ENCODE measurements at places on chromosomes 16 and 17.
A peak's percentile ranks its signal among the peaks of the same experiment; 100 is the strongest.

GRCh38 chr16:12661656-12662172 lies 142.0 kb downstream of the CPPED1 start:
- peak; percentile 65 for DNase-seq

GRCh38 chr17:14950686-14951085 lies 314.4 kb downstream of the PMP22 start:
- DNase-seq, result no peak

- peak; percentile 50 for DNase-seq
Observed at GRCh38 chr16:89696670-89697128, 4.8 kb downstream of the SPATA2L start.

DNA sequence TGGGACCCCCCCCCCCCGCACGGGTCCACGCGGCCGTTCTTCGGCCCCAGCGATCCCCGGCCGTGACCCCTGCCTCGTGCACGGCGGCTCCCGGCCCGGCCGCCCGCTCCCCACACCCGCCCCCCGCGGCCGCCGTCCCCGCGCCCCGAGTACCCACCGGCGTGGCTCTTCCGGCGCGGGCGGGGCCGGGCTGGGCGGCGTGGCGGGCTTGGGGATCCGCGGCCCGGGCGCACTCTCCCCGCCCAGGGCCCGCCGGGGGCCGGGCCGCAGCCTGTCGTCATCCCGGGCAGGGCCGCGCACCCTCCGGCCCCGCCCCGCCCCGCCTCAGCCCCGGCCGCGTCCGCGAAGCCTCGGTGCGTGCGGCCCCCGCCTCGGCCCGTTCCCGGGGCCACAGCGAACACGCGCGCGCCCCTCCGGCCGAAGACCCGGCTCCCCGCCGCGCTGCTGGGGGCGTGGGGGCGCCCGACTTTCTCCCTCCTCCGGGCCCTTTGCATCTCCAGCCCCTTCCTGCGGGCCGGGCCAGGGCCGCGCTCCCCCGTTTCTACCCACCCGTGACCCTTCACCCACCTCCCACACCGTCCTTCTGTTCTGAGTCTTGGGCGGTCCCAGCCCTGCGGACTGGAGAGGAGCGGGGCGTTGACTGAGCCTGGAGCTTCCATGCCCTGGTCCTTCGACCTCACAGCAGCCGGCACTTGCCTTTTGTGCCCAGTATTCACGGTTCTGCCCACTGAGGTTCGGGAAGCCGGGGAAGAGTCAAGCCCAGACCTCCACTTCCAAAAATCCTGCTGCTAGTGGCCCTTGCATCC lies 840 bp downstream of the MYO1C start:
- peak; percentile 68 for DNase-seq

DNA sequence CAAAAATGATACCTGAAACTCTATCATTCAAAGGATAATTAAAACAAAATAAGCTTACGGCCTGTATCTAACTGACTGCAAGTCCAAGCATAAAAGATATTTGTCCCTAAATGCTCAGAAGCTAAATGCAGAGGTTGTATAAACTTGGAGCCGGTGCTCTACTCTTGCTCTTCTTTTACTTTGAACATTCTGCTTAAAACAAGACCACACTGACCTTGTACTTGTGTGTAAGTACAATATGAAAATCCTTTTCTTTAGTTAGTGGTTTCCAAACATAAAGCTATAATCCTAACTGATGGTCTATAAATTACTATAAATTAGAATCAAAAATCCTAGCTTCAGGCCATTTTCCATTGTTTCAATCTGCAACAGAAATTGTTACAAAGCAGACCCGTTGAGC lies 74.6 kb downstream of the SPAG9 start:
- DNase-seq, result no peak

DNA sequence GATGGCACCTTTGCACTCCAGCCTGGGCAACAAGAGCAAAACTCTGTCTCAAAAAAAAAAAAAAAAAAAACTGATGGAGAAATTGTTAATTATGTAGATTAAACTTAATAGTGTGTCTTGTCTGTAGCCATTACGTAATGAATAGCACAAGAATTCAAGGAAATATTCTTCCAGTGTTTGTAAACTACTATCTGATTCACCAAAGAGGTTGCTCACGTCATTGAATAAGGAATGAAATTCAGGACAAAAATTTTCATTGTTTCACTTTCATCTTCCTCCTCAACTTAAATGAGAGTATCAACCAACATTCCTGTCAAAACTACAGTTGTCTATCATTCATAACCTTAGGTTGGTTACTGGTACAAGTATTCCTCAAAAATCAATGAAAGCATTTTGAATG lies 30.7 kb upstream of the MYO18A start:
- no peak for DNase-seq

GRCh38 chr17:34862384-34862783 lies 98.9 kb downstream of the CCT6B start:
- no peak for DNase-seq

DNA sequence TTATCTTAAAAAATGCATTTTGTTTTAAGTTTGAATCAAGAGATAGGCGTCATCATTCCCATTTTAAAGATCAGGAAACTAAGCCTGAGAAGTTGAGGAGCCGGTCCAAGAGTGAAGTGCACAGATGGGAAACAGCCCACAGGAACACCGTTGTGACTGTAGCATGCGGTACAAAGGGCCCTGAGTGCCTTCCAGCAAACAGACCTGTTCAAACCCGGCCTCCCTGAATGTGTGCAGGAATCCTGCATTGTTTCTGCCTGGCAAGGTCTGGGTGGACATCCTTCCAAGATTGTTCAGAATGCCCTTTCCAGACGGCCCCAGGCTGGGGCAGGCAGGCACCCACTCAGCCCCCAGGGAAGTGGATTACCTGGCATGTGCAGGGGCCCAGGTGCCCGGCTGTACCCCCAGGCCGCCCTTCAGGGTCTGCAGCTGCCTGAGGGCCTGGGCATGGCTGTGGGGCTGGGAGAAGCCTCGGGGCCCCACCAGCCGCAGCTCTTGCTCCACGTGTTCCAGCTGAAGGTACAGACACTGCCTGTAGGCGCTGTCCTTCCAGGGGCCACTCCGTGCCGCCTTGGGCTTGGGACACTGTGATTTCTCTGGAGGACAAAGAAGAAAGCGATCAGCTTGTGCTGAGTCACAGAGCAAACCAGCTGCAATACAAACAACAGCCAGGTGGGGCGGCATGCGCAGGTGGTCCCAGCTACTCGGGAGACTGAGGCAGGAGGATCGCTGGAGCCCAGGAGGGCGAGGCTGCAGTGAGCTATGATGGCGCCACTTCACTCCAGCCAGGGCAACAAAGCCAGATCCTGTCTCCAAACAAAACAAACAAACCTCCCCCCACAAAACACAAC lies 45.0 kb upstream of the GCSH start:
- peak; percentile 18 for DNase-seq

GRCh38 chr17:78027121-78027520 lies 68.6 kb downstream of the TNRC6C start:
- no peak for DNase-seq

DNA sequence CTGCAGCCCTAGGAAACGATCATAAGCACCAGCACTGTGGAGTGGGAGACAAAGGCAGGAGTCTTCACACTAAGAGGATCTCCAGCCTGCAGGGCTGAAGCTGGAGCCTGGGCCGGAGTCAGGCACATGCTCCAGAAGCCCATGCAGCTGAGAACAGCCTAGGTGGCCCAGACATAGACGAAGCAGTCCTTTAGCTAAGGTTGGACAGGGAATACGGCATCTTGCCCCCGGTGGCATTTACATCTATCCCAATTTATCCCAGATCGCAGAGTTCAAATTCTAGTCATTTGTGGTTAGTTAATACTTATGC lies 13.9 kb downstream of the TSPOAP1 start:
- no peak for DNase-seq

DNA sequence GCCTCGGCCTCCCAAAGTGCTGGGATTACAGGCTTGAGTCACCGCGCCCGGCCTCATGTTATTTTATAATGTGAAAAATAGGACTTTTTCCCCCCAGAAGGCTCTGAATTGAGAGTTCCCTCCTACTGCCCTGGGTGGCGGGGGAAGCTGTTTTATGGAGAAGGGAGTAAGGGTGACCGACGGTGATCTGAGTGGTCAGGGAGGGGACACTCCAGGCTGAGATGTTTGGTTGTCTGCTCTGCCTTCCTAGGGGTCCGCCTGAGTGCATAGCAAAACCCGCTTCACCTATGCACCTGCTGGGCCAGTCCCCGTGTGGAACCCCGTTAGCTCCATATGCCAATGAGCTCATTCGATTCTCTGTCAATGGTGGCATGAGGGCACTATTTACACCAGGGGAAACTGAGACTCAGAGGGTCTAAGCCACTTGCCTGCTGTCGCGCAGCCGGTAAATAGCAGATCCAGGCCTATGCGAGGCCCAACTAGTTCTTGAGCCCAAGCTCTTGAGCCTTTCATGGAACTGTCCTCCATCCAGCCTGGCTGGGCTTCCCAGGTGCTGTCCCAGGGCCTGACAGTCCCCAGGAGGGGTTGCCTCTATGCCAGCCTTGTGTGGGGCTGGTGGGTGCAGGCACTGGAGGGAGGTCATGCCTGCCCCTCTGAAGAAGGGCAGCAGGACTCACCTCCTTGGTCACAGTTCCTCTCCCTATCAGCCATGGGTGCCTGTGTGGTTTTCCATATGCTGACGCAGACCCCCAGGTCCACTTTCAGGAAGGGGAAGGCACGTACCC lies 1.7 kb upstream of the GJD3 start:
- no peak for DNase-seq

DNA sequence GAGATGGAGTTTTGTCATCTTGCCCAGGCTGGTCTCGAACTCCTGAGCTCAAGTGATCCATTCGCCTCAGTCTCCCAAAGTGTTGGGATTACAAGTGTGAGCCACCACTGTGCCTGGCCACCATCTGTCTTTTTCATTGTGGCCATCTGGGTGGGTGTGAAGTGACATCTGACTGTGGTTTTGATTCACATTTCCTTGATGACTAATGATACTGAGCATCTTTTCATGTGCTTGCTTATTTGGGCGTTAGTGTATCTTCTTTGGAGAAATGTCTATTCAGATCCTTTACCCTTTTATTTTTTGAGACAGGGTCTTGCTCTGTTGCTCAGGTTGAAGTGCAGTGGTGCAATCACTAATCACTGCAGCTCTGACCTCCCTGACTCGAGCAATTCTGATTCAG lies 53.9 kb upstream of the ERN1 start:
- no peak for DNase-seq

DNA sequence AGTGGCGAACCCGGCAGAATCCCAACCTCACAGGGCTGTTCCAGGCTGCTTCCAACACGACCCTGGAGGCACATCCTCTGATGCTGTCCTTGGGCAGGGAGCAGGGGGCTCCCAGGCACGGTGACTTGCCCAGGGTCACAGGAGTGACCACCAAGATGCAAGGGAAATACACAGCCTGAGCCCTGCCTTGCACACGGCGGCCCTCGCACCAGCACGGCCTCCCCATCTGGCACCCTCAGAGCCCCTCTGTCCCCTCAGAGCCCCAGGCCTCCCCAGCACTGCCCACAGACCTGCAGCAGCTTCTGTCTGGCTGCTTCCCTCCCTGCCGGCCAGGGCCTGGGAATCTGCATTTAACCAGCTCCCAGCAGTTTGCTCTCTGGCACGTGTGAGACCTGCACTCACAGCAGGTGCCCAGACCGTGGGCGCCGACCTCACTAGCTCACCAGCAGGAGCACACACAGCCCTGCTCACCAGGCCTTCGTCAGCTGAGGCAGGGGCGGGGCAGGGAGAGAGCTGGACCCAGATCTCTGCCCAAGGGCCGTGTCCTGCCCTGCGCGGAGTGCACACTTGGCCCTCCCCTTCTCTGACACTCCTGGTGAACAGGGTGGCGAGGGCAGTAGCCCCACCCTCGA lies 29.7 kb upstream of the ZC3H18 start:
- DNase-seq, result no peak

DNA sequence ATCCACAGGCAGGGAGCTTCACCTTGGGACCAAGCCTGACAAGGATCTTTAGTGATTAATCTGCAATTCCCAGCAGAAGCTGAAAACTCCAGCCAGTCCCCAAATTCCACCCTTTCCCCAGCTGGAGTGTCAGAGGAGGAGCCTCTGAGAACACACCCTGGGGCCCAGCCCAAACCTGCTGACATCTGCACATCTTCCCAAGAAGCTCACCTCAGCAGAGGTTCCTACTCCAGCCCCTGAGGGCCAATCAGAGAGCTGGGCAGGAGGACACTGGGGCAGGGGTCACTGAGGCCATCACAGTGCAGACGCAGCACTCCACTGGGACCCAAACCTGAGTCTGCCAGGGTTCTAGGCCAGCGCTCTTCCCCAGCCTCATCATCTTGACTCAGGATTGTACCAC lies 44.9 kb downstream of the CNGB1 start:
- no peak for DNase-seq

DNA sequence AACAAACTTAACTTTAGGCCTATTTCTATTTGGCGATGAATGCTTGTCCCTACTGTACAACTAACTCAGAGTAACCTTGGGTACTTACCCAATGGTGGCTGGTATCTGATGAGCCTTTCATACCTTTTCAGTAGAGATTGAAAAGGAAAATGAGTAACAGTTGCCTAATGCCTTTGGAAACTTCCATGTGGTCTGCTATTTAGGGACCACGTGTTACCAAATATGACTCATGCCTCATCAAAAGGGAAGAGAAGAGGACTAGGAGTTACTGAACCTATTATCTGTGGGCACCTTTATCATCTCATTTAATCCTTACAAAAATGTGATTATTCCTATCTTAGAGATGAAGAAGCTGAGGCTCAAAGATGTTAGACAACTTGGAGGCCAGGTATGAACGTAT lies 8.1 kb downstream of the MYOCD start:
- no peak for DNase-seq

DNA sequence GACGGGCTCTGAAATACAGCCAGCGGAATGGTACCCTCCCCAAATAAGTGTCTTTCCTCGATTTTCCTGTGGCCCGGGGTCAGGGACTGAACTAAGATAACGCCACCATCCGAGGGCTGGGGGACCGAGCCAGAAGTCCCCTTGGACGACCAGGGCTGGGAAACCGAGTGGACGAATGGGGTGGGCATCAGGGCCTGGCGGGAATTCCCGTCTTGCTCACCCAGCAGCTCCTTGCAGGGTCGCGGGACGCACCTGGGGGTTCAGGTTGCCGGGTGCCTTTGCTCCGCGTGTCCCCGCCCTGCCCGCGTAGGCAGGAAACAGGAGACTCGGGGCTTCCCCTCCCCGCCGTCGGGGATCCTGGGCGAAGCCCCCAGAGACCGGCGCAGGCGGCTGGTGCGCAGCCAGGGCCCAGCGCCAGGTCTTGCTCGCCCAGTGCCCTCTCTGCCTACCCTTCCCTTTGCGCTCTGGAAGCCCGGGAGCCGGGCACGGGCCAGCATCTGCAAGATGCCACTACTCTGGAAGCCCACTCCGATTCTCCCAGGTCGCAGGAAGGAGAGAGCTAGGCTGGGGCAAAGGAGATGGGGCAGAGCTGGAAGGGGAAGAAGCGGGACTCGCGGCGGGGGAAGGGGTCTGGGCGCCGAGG lies 665 bp upstream of the GRIN2C start:
- DNase-seq, result no peak

GRCh38 chr16:90008708-90009145 lies 10.5 kb downstream of the DBNDD1 start:
- peak; percentile 81 for DNase-seq

GRCh38 chr16:49857423-49858181 lies 1.7 kb upstream of the ZNF423 start:
- peak; percentile 68 for DNase-seq

- peak; percentile 82 for DNase-seq
Observed at GRCh38 chr16:47492428-47493377, 31.6 kb downstream of the PHKB start.

GRCh38 chr16:27977966-27978365 lies 85.5 kb downstream of the GSG1L start:
- DNase-seq, result no peak

Data from OCI-LY7 (cell line).